ENCODE measurements at places on chromosomes 6 and 20. TPM values are rescaled to one million over a fixed set of nuclear protein-coding genes. Genes with fewer than 3 reads are reported as not detected.

- no peaks in the 10 kb centered on the region for H3K27me3 ChIP-seq
- H3K27ac ChIP-seq: no peak overlapping the region
- no peak for DNase-seq
Observed at GRCh38 chr6:2387445-2387844, 142.0 kb upstream of the GMDS start.

GRCh38 chr6:43680308-43681200 is 7.0 kb downstream of the MRPS18A start:
- DNase-seq: no peak
- H3K4me3 ChIP-seq: no peak overlapping the region
- no peaks in the 10 kb centered on the region for H3K36me3 ChIP-seq

DNA sequence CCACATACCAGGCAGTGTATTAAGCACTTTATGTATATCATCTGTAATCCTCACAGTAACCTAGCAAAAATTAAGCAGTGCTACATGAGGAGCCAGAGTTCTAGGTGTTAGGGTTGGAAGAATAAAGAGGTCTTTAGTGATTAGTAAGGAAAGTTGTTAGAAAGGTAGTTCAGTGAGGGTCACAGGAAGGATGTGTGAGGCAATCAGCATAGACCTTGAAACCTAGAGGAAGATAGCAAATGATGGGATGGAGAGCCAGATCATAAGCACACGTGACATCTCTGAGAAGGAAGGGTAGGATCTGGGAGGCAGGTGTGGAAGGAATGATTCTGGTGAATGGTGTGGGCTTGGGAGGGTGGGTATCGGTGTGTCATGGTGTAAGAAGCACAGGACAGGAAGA is 2.2 kb downstream of the KAT14 start:
- peaks cover 20% of the 10 kb centered on the region for H3K4me1 ChIP-seq
- H3K27me3 ChIP-seq: no peaks in the 10 kb centered on the region
- H3K27ac ChIP-seq: no peak overlapping the region
- H3K36me3 ChIP-seq: peaks cover 3% of the 10 kb centered on the region

DNA sequence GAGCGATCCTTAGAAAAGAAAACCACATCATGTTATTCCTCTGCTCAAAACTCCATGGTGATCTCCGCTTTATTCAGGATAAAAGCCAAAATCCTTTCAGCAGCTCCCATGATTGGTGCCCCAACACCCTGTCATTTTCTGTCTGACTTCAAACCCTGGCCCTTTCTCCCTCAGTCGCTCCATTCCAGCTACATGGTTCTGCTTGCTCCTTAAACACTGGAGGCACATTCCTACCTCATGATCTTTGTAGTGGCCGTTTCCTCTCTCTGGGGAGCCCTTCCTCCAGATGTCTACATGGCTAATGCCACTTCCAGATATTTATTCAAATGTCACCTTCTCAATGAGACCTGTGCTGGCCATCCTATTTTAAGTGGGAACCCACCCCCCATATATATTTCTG is 100.8 kb downstream of the CAP2 start:
- H3K4me1 ChIP-seq: no peaks in the 10 kb centered on the region
- H3K27me3 ChIP-seq: no peaks in the 10 kb centered on the region
- DNase-seq: no peak
- no peak overlapping the region for H3K27ac ChIP-seq
- no peak overlapping the region for H3K4me3 ChIP-seq

- H3K27ac ChIP-seq: no peak overlapping the region
- H3K4me3 ChIP-seq: no peak overlapping the region
- H3K4me1 ChIP-seq: peaks cover 7% of the 10 kb centered on the region
- H3K36me3 ChIP-seq: no peaks in the 10 kb centered on the region
- no peak for DNase-seq
- no peaks in the 10 kb centered on the region for H3K27me3 ChIP-seq
Observed at GRCh38 chr20:50001784-50002311, 19.1 kb downstream of the SNAI1 start.

DNA sequence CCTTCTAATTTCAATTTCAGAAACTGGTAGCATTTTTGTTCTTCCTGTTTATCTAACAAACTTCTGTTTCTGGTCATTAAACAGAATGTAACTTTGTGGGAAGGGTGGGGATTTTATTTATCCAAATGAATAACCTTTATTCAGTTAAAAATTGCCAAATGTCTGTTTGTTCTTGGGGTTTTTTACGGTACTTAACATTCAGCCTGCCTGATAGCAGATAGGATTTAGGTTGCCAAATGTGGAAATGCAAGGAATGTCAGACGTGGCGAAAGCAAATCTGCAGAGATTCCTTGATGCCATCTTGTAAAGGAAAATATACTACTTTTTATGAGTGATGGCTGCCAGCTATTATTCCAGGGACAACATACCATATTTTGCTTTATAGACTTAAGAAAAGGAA is 95.7 kb downstream of the LYRM2 start:
- no peak overlapping the region for H3K27ac ChIP-seq
- H3K4me3 ChIP-seq: no peak overlapping the region
- H3K36me3 ChIP-seq: no peaks in the 10 kb centered on the region
- no peaks in the 10 kb centered on the region for H3K4me1 ChIP-seq

- H3K4me3 ChIP-seq: no peak overlapping the region
- no peak overlapping the region for H3K27ac ChIP-seq
- no peaks in the 10 kb centered on the region for H3K27me3 ChIP-seq
- no peaks in the 10 kb centered on the region for H3K4me1 ChIP-seq
- DNase-seq: no peak
- H3K36me3 ChIP-seq: no peaks in the 10 kb centered on the region
Observed at GRCh38 chr6:169415179-169415578, 161.5 kb upstream of the THBS2 start.

CAGE1 gene
- total RNA-seq: not detected

GRCh38 chr6:5282191-5282623 is 20.9 kb downstream of the FARS2 start:
- H3K27me3 ChIP-seq: no peaks in the 10 kb centered on the region
- DNase-seq: no peak
- H3K27ac ChIP-seq: no peak overlapping the region
- H3K4me3 ChIP-seq: no peak overlapping the region

GRCh38 chr6:47592131-47592840 is 106.1 kb upstream of the ADGRF4 start:
- no peak overlapping the region for H3K4me3 ChIP-seq
- no peaks in the 10 kb centered on the region for H3K27me3 ChIP-seq
- no peak for DNase-seq
- H3K36me3 ChIP-seq: no peaks in the 10 kb centered on the region
- H3K27ac ChIP-seq: no peak overlapping the region

MCCD1 gene
- not detected for total RNA-seq

SYNDIG1 gene
- not detected for total RNA-seq
